ENCODE measurements at places on chromosomes 7 and 10.

- no peak for DNase-seq
These were observed 19.0 kb downstream of the RBM48 start for GRCh38 chr7:92547579-92547978.

DNA sequence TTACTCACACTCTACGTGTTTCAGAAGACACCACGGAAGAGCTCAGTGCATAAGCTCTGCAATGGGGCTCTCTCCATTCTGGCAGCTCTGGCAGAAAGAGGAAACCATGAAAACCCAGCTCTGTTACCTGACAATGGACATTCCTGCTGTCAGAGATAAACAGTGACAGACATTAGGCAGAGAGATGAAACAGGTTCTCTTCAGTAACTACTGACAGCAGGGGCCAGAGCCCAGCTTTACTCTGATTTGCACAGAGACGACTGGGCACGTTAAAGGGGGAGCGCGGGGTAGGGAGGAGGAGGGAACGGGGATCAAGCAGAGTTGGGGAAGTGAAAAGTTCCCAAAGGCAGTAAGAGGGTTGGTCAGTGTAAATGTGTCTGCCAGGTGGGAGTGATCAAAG lies 206.1 kb downstream of the RAMP3 start:
- DNase-seq: no peak

DNA sequence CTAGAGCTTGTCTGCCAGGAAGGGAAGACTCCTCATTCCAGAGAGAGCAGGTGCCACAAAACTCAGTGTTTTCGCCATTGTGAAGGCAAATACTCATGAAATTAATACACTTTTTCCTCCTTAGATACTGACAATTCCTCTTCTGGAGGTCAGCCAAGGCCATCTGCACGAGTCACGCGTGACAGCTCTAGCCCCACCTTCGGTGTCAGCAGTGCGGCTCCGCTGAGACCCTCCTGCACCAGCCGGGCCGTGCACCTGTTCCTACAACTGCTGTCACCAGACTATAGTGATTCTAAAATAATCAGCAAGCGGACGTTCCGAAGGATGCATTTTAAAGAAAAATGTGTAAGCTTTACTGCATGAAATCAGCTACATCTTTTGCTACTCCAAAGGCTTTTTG lies 127.7 kb downstream of the DIP2C start:
- no peak for DNase-seq

GRCh38 chr10:116873134-116873533 lies 23.8 kb downstream of the ENO4 start:
- no peak for DNase-seq

GRCh38 chr7:131057794-131058070 lies 269.9 kb upstream of the MKLN1 start:
- DNase-seq: no peak

- no peak for DNase-seq
These were observed 27.7 kb downstream of the PPP2R2D start for GRCh38 chr10:131928248-131929095.

DNA sequence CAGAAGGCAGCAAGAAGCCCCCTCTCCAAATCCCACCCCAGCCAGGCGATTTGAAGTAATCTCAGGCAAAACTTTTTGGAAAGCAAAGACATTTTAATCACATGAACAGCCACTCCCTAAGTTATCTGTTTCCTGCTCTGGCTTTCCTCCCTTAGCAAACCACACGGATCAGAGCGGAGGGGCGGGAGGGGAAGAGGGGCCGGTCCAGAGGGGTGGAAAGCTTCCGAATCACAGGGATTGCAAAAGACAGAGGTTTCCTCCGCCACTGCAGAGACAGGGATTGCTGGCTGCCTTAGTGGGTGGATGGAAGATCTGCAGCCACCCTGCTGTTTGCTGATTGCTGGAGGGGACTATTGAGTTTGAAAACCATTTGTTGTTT lies 41.2 kb downstream of the ZCCHC24 start:
- DNase-seq: no peak

DNA sequence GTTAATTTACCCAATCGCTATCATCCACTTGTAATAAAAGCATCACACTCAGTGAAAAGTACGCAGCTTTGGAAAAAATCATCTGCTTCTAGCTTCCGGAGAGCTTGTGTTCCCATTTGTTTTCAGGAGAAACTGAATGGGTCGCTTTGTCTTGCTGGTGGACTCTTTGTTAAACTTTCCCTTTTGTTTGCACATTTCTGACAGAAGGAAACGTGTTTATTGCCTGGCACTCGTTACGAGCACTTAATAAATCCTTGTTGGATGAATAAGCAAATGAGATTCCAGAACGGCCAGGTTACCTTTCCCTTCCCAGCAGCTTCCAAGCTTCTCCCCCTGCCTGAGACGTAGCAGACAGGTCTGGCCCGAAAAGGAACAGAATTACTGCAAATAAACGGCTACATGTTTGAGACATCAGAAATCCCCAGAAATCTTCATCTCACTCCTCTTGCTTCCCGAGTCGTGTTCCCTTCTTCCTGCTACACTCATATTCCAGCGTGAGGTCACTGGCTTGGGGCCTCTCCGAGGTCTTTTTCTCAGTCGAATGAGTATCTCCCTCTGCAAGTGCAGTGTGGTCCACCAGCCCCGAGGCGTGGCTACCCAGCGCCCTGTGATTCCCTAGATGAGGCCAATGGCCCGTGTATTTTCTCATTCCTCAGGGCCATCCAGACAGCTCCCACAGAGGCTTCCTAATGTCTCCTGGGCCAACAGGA lies 167.2 kb downstream of the FRMD4A start:
- no peak for DNase-seq

- DNase-seq: no peak
These were observed 1454.8 kb upstream of the LRRTM3 start for GRCh38 chr10:65470986-65471385.

GRCh38 chr7:158351481-158351880 lies 236.1 kb downstream of the PTPRN2 start:
- no peak for DNase-seq

GRCh38 chr10:5504146-5505072 lies 5.0 kb upstream of the CALML5 start:
- DNase-seq: no peak

GRCh38 chr10:90407131-90407530 lies 450.7 kb downstream of the HTR7 start:
- DNase-seq: no peak

GRCh38 chr7:50869108-50869725 lies 86.5 kb upstream of the GRB10 start:
- DNase-seq: no peak

- no peak for DNase-seq
These were observed 174.9 kb downstream of the CACNA2D1 start for GRCh38 chr7:82268632-82269031.

- DNase-seq: no peak
These were observed 38.4 kb upstream of the CD36 start for GRCh38 chr7:80600046-80600445.

DNA sequence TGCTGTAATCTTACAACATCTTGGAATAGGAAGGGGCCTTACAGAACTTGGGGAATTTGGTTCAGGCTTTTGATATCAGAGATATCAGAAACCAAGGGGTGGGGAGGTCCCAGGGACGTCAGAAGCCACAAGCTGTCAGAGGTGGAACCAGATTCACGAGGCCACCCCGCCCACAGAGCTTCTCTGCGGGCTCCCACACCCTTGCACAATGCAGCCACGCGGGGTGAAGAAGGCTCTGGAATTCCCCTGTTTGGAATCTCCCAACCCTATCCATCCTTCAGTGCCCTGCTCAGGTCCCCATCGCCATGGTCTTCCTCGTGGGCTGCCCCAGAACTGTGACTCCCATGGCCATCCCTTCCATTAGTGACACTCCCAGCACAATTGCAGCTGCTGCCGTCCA lies 247.1 kb upstream of the SHH start:
- no peak for DNase-seq

DNA sequence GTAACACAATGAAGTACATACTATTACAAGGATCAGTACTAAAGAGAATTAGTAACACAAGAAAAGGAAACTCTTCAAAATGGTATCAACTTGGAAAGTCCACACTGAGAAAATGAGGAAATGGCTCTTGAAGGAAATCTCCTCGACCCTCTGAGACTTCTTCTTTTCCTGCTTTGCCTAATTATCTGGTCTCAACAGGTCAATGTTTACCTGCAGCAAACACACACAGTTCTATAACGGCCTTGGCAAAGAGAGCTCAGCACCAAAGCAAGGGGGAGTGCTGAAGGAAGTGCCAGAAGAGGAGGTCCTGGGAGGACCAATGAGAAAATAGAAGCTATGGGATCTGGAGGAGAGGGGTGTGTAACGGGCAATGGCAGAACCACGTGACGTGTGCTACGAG lies 21.9 kb downstream of the CHCHD3 start:
- no peak for DNase-seq

DNA sequence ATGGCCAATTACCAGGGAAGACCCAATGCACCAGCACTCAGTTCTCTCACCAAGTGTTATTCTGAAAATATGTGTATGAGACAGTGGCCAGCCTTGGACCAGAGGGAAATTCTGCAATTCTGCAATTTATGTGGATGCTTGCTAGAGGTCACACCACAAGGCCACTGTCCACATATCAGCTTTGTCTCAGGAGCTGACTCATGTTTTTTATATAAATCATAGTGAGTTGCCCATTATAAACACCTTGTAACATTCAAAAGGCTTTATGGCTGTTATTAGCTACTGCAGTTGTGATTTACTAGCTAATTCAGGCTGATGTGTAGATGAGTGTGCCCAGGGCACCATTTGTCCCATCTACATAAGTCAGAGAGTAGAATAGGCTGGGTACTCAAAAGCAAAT lies 649.0 kb downstream of the LRMDA start:
- DNase-seq: no peak

GRCh38 chr10:43211431-43212042 lies 55.3 kb downstream of the RASGEF1A start:
- no peak for DNase-seq

- DNase-seq: no peak
These were observed 104.5 kb downstream of the TNS3 start for GRCh38 chr7:47477191-47478016.

DNA sequence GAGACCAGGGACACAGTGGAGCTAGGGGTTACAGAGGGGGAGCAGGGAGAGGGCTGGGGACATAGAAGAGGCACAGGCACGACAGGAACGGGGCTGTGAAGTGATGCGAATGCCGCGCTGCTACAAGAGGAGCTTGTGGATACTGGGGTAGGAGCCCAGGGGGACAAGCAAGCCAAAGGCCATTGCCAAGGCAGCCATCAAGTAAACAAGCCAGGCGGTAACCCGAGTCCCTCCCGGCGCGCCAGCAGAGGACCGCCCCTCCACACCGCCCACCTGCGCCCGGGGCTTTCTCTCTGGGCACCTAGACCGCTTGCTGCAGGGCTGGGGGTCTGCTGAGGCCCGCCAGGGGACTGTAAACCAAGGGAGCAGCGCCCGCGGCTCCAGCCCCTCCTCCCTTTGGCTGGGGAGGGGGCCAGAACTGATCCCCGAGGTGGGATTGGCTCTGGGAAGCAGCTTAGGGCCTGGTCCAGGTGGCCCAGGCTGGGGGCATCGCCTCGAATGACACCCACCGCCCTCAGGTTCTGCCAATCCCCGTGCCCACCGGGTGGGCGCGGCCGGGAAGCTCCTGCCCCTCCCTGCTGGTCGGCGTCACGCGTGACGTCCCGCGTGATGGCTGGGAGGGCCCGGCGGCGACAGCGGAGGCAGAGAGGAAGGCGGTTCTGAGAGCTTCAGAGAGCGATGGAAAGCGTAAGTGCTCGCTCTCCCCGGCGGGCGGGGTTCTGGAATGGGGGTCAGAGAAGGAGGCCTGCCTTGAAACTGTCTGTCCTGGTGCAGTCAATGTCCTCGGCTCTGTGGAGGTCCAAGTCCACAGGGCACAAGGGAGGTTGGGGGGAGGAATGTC lies 982 bp downstream of the SFXN3 start:
- peak; percentile 31 for DNase-seq

Measured in NCI-H1092 (cell line).